ENCODE measurements at places on chromosomes 2 and 18. TPM values are rescaled to one million over a fixed set of nuclear protein-coding genes. Genes with fewer than 3 reads are reported as not detected.

CHAC2 gene
- 3.2 TPM for total RNA-seq

TNFRSF11A gene
- total RNA-seq = under 0.01 TPM

TRIM43 gene
- total RNA-seq = not detected

ZNF236 gene
- 18.9 TPM for total RNA-seq

ERBB4 gene
- total RNA-seq = 99.1 TPM

CHRND gene
- total RNA-seq = not detected

AGPS gene
- total RNA-seq = 40.6 TPM

BZW1 gene
- total RNA-seq = 350 TPM

FKBP1B gene
- 76.5 TPM for total RNA-seq

ALPI gene
- not detected for total RNA-seq

NEU2 gene
- not detected for total RNA-seq

CABYR gene
- total RNA-seq = 13.0 TPM

NAT8 gene
- total RNA-seq = not detected

COLEC12 gene
- total RNA-seq = 13.8 TPM

SPP2 gene
- not detected for total RNA-seq

TUBB8B gene
- total RNA-seq = not detected

TMEFF2 gene
- total RNA-seq = 37.6 TPM

RGPD3 gene
- 0.98 TPM for total RNA-seq

TMEM169 gene
- total RNA-seq = 15.7 TPM

CRACDL gene
- total RNA-seq = 1.2 TPM

RBMS1 gene
- 8.9 TPM for total RNA-seq

POU3F3 gene
- total RNA-seq = 230 TPM

VSNL1 gene
- 17.5 TPM for total RNA-seq

All from temporal lobe (tissue), 4 donors.